ENCODE measurements at places on chromosomes 3 and 15.
A peak's percentile ranks its signal among the peaks of the same experiment; 100 is the strongest.

DNA sequence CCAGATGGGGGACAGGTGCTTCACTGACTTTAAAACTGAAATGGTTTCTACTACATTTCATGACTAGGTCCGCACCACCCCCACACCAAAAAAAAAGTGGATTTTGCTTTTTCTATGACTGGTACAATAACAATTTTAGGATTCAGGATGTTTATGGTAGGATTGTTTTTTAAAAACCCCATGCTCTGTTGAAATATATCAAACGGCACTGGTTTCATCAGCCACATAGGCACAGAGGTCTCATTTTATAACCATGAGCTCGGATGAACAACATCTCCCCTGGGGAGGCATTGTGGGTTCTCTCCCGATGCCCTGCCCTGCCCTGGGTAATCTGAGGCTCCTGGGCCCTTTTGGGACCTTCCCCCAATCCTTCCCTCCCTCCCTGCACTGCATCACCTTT, 202.7 kb upstream of the KBTBD8 start:
- no peak for DNase-seq

- no peak for DNase-seq
Measured at GRCh38 chr3:172329070-172329469, 119.2 kb downstream of the GHSR start.

- no peak for DNase-seq
Measured at GRCh38 chr3:52399593-52399992, 45.3 kb downstream of the SEMA3G start.

DNA sequence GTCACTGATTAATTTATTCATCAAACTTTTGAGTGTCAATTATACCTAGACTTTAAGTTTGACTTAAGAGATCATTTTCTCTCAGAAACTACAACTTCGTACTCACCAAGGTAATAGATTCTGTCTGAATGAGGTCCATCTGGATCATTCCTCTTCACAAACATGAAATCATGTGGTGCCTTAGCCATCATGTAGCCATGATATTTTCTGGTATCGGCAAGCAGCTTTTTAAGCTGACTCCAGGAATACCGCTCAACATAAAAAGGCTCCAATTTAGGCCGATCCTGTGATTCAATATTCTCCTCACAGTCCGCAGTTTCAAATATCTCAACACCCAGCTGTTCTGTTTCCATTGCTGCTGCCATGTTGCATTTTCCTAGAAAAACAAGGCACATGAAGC, 5.3 kb downstream of the DPP8 start:
- no peak for DNase-seq

DNA sequence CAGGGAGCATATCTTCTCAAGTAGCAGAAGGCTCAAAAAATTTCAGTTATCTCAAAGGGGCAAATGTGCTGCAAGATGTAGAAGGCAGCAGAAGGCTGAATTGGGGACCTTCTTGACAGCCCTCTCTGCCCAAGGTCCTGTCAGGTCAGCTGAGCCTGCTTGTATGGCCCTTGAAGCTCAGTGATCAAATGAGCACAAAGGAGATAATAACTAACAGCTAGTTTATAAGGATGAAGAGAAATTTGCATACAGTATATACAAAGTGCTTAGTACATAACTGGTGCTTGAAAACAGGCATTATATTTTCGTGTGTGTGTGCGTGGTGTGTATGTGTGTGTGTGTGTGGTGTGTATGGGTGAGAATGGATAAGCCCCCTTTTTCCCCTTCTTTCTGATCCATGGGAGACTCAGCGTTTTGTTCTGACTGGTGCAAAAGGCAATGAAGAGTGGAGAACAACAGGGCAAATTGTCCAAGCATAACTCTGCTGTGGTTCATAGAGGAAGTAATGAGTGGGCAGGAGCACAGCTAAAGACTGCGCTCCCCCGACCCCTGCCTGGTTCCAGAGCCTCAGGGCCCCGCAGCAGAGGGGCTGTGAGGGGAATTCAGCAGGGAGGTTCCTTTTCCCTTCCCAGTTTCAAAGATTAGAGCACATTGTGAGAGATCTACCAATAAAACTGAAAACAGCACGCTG, 356.8 kb upstream of the NR2F2 start:
- DNase-seq: peak; percentile 22

DNA sequence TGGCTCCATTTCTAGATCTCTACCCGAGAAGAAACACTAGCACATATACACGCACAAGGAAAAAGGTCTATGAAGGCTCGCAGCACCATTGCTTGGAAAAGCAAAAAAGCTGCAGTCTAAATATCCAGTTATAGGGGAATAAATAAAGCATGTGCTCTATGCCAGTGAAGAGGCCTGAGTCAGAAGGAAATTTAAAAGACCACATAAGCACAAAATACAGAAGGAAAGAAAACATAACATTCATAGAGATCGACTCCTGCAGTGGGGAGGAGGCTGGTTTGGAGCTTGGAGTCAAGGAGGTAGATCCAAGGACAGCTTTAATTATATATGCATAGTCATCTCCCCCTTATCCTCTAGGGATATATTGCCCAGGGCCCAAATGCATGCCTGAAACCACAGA, 114.4 kb downstream of the PDZRN3 start:
- DNase-seq: no peak
